ENCODE measurements at places on chromosomes 5 and 9.

- DNase-seq = no peak
Measured at GRCh38 chr9:113542741-113543140, 79.2 kb downstream of the RGS3 start.

DNA sequence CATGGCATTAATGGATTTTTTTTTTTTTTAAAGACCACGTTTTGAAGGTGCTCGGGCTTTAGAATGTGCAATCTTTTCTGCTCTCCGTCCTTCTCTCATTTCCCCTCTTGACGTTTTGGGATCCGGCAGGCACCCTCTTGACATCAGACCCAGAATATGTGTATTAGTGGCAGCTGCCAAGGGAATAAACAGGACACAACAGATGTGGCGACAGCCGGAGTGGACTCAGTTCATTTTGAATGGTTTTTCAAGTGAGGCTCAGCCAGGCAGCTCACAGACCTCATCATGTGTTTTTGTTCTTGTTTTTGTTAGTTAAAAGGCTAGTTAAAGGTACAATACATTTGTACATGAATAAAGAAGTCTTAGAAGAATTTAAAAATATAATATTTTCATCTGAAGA is 365.0 kb upstream of the SEMA6A start:
- DNase-seq = no peak

DNA sequence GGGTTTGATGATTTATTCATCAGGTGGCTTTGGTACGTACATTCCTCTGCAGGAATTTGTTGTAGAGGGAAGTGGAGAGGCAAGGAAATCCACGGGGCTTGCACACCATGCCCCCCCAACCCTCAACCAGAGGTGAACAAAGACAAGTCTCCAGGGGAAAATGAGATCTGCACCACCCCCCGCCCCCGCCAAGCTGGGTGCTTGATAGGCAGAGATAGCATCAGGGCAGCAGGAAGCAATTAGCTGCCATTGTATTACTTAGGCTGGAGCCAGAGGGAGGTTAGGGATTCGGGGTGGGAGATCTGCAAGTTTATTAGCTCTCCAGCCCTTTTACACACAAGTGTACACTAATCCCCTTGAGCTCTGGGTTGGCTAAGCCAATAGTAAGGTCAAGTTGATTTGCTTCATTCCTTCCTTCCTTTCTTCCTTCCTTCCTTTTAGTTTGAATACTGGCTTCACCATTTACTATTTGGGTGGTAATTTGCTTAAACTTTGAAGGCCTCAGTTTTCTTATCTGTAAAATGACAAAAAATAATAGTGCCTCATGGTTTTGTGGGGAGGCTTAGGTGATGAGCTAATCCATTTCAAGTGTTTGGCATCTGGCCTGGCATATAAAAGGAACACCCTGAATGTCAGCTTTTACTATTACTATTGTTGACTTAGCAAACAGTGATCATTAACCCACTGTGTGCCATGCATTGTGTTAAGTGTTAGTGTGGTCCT is 34.1 kb downstream of the SPRY4 start:
- DNase-seq = no peak

DNA sequence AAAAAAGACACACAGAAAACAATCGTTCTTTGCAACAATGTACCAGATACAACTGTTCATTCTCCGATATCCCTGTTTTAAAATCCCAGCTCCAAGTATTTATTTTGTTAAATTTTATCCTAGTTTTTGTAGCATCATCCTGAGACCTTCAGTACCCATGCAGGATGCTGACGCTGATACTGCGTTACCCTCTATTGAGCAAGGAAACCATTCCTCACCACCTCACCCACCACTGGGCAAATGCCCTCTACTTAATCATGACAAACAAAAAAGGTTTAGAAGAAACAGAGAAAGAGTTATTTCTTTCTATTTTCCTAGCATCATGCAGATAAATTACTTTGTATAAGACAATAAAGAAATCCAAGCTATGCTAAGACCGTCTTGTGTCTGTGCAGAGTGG is 136.1 kb upstream of the PCA3 start:
- DNase-seq = no peak

DNA sequence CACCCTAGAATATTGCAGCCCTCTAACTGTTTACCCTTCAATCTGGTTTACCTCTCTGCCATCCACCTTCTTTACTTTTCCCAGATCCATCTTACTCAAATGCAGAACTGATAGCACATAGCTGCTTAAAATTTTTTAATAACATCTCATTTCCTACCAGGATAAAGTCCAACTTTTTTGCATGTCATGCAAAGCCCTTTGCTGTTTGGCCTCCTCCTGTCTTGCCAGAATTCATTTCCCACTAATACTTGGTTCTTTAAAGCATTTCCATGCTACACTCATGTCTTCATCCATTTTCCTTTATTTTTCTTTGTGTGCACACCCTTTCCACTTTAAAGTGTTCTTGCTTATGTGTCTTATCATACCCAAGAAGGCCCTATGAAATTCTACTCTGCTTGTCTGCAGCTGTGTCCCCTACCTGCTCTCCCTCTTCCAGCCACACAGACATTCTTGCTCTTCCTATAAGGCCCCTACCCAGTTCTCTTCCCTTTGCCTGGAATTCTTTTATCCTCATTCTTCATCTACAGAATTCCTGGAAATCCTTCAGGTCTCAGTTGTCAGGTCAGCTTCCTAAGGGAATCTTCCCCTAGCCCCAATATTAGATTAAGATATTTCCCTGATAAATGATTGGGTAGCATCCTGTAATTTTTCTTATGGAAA is 50.3 kb downstream of the TLE4 start:
- DNase-seq = no peak

DNA sequence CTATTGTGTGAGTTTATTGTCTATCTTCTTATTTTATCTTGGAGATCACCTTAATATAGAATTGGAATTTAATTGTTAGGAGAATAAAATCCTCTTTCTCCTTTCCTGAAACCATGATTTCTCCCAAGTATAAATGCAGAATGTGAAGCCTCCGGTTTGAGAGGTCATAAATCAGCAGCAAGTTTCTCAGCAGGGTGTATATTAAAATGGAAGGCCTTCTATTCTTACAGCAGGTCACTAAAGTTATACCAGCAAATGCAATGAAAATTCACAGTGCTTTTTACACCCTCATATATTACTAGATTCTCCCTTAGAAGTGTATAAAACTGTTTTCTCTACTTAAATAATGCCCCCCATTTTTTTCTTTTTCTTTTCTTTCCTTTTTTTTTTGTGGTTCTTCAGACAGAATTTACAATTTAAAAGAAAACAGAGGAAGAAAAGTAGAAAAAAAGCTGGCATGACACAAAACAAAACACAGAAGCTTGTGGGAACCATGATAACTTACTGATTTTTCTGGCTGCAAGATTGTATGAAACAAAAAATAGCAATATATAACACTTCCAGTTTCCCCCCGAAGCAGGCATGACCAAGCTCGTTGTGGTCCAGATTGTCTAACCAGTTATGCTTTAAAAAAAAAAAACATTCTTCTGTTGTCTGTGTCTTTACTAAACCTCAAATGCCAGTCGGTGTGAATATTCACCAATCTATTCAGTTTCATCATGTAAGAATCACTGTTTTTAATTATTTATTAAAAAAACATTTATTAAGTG is 211.2 kb downstream of the RAB3C start:
- DNase-seq = no peak

- DNase-seq = no peak
Measured at GRCh38 chr5:22896152-22896551, 43.0 kb upstream of the CDH12 start.

- no peak for DNase-seq
Measured at GRCh38 chr5:170057311-170057710, 48.4 kb upstream of the FOXI1 start.

GRCh38 chr5:171979606-171980005 is 26.8 kb downstream of the FBXW11 start:
- no peak for DNase-seq

GRCh38 chr9:77807281-77807683 is 159.2 kb upstream of the GNA14 start:
- no peak for DNase-seq

- no peak for DNase-seq
Measured at GRCh38 chr5:168869615-168870227, 290.6 kb upstream of the PANK3 start.

DNA sequence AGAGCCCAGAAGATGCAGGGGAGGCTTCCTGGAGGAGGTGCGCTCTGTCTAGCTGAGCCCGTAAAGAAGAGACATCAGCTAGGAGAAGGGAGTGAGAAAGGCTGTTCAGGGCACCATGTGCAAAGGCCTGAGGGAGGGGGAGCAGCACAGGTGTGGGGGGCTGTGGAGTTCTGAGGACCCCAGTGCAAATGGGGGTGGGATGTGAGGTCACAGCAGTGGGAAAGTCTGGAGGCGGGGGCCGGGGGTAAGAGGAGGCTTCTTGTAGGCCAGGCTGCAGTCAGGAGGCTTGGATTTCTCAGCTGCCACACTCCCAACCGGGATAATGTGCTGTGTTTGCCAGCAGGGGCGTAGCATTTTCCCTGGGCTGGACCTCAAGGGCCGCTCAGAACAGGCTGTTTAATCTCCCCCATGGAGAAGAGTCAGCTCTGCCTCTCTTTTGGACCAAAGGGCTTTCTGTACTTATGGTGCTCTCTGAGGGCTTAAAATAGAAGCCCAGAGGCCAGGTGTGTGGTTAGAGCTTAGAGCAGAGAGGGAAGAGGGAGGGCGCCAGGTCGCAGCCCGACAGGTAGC is 5.7 kb downstream of the NEURL1B start:
- no peak for DNase-seq

GRCh38 chr5:150765011-150765798 is 6.4 kb upstream of the DCTN4 start:
- DNase-seq = no peak

GRCh38 chr9:73037613-73038012 is 84.8 kb upstream of the ALDH1A1 start:
- no peak for DNase-seq

DNA sequence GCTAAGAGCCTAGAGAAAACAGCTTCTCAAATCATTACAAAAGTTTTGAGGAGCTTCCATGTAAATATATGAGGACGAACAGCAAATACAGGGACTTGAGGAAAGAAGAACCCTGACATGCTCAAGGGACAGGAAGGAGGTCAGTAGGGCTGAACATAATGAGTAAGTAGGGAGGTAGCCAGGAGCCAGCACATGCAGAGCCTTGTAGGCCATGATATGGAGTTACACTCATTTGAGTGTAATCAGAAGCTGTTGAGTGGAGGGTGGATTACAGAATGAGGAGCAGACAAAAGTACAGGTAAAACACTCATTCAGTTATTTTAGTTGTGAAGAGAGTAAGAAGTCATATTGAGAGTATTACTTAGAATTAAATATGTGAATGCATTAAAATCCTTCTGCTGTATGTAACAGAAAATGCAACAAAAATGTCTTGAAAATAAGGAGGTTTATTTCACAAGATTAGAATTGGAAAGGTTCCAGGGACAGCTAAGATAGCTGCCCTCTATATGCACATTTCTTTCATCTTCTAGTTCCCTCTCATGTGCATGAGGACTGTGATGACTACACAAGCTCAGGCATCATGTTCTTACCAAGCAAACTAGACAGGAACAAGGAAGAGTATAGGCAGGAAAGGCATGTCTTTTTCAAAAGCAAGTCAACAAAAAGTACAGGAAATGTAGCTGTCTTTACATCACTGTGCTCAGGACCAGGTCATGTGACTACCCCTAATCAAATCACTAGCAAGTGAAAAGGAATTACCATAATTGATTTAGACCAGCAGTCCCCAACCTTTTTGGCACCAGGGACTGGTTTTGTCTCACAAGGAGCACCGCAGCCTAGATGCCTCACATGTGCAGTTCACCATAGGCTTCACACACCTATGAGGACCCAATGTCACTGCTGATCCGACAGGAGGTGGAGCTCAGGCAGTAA is 87.2 kb downstream of the TMEM232 start:
- DNase-seq = no peak

GRCh38 chr5:115636008-115636407 is 10.2 kb upstream of the TMED7 start:
- no peak for DNase-seq

DNA sequence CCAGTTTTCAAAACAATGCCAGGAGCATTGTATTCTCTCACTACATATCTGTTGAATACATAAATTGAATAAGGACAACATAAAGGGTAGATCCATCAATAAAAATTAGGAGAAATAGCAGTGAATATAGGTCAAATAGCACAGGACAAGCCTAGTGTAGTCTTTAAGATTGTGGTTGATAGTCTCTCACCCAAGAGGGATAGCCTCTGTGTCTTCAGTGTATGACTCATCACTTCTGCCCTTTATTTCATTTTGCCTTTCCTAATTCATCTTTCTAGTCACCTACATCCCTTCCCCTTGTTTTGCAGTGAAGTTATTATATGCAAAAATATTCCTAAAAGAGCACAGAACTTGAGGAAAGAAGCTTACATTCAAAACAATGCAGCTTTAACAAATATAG is 335.0 kb upstream of the TUSC1 start:
- DNase-seq = no peak

DNA sequence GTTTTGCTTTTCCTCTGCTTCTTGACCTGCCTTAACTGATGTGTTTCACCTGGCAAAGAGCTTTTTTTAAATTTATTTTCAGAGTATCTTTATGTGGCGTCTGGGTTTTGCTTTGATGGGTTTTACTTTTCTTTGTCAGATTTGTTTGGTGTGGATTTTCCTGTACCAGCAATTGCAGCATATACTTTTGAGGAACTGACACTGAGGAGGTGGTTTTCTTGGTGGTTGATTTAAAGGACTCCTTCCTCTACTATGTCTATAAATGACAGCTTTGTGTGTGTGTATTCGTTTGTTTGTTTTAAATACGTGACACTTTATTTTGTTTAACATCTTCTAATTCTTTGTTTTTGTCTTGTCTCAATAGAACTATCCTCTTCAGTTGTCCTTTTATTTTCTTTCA is 1071.9 kb upstream of the ARRDC3 start:
- DNase-seq = no peak

- no peak for DNase-seq
Measured at GRCh38 chr5:77718934-77719610, 57.1 kb downstream of the TBCA start.

GRCh38 chr5:101929628-101930027 is 366.5 kb downstream of the SLCO4C1 start:
- DNase-seq = no peak

- DNase-seq = no peak
Measured at GRCh38 chr5:14614490-14614889, 32.9 kb downstream of the OTULINL start.

DNA sequence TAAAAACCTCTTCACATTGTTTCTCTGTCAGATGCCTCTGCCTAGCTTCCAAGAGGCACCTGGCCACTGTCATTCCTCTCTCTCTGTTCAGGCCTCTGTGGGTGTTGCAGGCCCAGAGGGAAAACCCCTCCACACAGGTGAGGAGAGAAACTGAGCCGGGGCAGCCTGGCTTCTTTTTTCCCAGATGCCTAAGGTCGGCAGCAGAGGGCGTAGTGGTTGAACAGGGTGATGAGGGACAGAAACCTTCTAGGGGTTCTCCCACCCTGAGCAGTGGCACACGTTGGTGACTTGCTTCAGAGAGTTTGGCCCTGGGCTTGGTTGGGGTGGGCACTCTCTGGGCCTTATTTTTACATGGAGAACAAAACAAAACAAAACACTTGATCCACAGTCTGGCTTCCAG is 12.2 kb downstream of the IL9 start:
- no peak for DNase-seq

GRCh38 chr9:95556521-95556920 is 39.8 kb upstream of the PTCH1 start:
- no peak for DNase-seq

All from stimulated activated CD4-positive, alpha-beta T cell treated with anti-CD3 and anti-CD28 coated beads, Interleukin-1b, Interleukin-23, amount 100 ng/mL, for 24 hours (primary cell).